Stimulated activated CD8-positive, alpha-beta memory T cell treated with anti-CD3 and anti-CD28 coated beads, Interleukin-2, amount 100 ng/mL, for 48 hours (primary cell): ENCODE measurements at places on chromosomes 7 and 10.

DNA sequence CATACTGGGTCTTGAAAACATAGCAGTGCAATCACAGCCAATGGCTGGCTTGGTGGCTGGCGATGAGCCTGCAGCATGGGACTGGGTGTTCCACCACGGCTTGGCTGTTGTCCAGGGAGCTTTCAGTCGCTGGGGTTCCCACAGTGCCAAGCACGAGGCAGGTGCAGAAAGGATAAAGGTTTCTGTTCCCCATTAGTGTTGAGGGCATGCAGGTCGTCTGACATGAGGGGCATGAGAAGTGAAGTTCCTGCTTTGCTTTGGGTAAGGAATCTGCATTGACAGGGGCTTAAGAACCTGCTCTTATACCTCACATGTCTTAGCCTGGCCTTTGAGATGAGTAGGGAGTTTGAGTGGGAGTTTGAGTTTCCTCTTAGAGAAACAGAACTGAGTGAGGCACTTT lies 9.0 kb upstream of the CFTR start:
- DNase-seq: no peak

DNA sequence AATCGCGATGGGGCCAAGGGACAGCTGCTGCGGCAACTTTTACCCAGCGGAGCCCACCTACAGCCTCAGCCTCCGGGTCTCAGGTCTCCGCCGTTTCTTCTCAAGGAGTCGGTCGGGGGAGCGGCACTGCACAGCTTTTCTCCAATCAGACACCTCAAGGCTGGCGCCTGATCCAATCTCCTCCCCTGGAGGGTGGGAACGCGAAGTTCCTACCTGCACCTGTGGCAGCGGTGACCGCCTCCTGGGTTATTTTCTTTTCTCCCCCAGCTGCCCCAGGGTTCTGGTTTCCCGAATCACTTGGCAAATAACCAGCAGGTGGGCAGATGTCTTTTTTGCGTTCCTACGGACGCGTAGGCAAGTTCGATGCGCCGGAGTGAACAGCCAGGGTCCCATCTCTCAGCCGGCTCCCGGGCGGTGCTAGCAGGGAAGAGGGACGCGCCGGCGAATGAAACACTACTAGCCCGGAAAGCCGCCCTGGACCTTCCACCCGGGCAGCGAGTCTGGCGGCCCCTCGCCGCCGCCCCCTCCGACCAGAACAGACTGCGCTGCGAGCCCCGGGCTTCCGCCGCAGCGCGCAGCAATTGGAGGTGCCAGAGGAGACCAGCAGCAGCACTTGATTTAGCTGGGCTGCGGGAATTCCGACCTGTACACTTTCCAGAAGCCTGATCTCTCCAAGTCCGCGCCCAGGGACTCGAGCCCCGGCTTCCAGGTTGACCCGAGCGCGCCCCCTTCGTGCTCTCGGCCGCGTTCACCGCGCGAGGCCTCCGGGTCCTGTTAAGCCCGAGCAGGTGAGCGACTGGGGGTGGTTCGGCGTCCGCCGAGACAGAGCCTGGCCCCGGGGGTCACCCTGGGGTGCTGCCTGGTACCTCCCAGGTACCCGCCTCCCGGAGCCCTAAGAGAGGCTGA lies at the start of gene PRR15:
Gene PRR15, plus strand, starts transcription at position 246 of the 906 bp plus-strand sequence. CDS start 2,495 bp downstream, outside the sequence.
- no peak for DNase-seq

DNA sequence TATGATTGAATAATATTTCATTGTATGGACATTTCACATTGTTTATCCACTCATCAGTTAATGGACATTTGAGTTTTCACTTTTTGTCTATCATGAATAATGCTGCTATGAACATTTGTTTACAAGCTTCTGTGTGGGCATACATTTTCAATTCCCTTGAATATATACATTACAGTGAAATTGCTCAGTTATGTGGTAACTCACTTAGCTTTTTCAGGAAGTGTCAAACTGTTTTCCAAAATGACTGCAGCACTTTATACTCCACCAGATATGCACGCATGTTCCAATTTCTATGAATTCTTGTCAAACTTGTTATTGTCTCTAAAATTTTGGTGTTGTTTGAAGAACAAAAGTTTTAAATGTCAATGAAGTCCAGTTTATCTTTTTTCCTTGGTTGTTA lies 401.2 kb downstream of the THSD7A start:
- DNase-seq: no peak

DNA sequence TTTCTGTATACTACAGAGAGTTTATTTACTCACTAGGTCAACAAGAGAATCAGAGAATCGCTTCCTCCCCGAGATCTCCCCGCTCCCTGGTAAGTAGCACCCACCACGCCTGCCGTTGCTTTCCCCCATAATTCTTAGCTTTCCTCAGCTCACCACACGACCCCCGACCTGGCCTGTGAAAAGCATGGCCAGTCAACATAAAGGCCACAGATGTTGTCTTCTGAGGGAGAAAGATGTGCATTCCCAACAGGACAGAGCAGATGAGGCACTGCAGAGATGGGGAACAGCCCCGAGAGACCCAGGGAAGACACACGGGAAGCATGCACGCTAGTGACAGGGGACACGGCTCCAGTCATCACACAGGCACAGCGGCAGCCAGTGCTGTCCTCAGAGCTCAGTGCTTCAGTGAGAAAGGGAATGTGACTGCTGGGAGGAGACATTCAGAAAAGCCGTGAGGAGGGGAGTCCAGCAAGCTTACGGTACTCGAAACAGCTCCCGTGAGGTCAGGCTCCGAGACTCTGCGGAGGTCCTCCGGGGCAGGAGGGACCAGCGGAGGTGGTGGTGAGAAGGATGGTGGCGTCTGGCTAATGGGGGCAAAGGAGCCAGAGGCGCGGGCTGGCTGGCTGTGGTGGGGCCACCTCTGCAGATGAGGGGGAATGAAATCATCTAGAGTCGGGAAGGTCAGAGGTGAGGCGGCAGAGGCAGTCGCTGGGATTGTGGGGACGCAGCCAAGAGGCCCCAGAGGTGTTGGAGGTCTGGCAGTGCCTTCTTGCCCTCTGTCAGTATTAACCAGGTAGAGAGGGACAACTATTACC lies 123.4 kb upstream of the PDLIM1 start:
- DNase-seq: no peak

DNA sequence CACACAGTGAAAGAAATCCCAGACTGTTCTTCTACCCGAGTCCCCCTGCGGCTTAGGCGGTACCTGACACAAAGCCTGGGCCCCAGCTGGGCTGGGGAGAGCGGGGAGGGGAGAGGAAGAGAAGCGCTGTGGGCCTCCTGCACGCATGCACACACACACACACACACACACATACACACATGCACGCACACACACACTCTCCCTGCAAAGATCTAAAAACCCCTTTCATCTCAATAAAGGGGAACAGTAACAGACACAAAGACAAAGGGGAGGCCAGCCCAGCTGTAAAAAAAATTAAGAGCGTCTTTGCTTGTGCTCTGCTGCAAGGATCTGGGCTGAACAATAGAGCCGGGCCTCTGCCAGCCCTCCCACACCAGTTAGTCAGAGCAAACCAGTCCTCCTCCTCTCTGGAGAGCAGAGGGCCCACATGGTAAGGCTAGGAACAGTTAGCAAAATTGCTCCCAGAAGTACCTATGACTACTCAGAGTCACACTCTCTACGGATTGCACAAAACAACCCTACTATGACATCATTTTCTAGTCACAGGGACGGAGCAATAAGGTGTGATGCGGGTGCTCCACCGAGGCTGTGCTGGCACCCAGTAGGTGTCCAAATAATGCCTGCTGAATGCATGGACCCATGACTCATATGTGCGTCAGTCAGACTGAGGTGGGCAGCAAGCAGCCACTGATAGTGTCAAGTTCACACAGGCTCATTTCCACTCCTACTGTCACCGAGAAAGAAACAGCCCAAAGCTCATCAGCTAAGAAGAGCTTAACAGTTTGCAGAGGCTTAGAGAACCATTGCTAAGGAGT lies 9.2 kb downstream of the ITPRIP start:
- peak; percentile 70 for DNase-seq

DNA sequence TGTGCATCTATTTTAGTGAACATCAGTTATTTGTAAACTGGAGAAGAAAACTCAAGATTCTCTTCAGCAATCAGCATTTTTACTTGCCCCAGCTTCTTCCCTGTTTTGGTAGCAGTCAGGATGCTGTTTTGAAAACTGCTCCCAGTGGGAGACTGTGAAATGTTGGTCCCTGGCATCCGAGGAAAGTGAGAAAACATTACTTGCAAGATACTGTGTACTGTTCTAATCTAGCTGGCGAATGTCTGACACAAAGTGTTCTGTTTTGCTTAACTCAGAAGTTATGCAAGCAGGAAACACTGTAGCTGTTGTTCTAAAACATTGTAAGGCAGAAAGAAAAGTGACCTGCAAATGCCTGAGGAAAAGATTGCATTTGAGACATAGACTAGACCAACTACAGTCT lies 171.8 kb upstream of the POM121L12 start:
- no peak for DNase-seq

GRCh38 chr10:6738112-6738768 lies 158.2 kb upstream of the PRKCQ start:
- no peak for DNase-seq

- DNase-seq: no peak
Measured at GRCh38 chr10:101817337-101818118, 716 bp downstream of the OGA start.

DNA sequence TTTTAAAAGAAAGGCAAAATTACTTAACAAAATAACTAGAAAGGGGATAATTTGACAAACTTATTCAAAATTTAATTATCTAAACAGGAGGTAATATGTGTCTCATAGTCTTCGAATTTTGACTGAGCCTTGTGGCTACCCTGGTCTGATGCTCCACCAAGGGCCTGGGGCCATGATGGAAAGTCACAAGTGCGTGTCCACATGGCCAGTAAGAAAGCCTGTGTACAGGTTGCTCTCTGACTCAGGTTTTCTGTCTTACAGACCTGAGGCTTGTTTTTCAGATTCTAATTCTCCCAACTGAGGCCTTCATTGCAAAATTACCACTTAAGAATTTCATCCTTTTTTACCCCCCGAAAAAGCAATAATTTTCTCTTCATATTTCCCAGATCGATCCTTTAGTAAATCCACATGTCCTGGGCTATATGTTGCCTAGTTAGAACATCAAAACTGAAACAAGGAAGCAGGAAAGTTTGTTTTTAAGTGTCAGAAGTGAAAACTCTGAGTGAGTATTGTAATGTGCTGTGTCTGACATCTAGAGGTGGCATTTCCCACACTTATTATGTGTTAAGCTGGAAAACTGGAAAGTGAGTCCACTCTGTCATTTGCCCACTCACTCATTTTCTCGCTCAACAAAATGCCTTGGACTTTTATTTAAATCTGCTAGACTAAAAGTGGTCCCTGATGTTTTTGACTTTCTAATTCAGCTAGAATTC lies 10.0 kb downstream of the CYP3A43 start:
- DNase-seq: no peak

GRCh38 chr10:28505359-28505959 lies 27.5 kb upstream of the WAC start:
- no peak for DNase-seq

GRCh38 chr7:39946693-39947092 lies 3.4 kb upstream of the CDK13 start:
- no peak for DNase-seq

DNA sequence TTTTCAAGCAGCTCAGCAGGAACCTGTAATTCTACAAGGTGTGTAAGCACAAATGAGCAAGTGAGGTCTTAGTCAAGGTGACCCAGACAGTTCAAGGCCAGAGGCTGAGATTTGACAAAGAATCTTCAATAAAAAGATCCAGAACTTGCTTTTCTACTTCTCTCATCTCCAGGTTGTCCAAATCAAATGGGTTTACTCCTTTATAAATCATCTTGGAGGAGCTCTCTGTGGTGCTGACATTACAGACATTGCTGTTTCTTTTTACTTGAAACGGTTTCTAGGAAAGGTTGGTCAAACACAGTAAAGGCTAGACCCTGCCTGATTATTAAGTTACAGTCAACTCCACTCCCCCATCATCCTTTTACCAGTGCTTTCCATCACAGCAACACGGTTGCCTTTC lies 504.6 kb downstream of the SORCS3 start:
- DNase-seq: no peak

DNA sequence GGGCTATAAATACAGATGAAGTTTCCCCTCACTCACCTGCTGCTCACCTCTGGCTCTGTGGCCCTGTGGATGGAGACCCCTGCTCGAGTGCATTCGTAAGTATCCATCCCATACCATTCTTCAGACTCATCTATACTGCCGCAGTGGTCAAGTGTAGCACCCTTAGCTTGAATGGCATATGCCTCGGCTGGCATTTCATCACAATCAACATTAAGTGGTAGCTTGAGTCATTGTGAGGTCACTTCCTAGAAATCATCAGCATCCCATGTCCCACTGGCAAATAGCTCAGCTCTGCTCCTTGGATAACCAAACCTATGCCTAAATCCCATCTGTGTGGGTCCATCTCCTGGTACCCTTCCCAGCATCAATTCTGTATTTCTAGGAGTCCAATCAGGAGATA lies 38.2 kb downstream of the MDH2 start:
- no peak for DNase-seq

DNA sequence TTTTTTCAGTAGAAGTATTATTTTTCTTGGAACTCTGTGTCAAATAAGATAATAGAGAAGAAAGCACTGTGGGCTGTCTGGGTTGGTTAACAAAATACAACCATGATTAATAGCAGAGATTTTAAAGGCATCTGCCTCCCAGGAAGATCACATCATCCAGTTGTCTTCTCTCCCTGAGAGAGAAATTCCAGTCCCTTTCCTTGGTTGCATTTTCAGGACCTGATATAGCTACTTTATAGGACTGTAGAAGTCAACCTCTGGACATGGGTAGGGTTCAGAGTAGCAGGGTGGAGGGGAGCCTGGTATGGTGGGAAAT lies 309.9 kb upstream of the IGFBP3 start:
- DNase-seq: no peak

- no peak for DNase-seq
Measured at GRCh38 chr10:69056129-69056528, 31.8 kb upstream of the SRGN start.

- DNase-seq: no peak
Measured at GRCh38 chr10:94232711-94233383, 129.9 kb downstream of the NOC3L start.

DNA sequence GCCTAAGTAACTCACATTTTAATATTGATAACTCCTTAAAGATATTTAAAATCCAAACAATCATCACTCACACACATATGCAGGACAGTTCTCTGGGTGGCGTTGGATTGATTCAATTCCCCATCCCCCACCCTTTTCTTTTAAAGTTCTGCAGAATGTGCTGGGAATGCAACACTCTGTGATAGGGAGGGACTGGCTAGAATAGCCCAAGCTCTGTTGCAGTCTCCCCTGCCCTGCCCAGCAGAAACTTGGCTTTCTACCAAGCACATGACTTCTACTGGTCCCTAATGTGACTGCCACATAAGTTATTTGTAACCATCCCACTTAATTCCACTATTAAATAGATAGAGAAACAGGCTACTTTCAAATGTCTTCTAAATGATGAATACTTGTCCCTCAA lies 55.2 kb downstream of the TWIST1 start:
- DNase-seq: no peak

GRCh38 chr10:78913219-78914059 lies 155.3 kb upstream of the ZMIZ1 start:
- DNase-seq: no peak

DNA sequence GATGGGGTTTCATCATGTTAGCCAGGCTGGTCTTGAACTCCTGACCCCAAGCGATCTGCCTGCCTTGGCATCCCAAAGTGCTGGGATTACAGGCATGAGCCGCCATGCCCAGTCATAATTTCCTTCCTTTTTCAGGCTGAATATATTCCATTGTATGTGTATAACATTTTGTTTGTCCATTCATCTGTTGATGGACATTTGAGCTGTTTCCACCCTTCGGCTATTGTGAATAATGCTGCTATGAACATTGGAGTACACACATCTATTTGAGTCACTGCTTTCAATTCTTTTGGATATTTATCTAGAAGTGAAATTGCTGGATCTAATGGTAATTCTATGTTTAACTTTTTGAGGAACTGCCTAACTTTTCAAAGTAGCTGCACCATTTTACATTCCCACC lies 34.6 kb downstream of the TLX1 start:
- no peak for DNase-seq
